ENCODE measurements at places on chromosomes 5 and 9.

DNA sequence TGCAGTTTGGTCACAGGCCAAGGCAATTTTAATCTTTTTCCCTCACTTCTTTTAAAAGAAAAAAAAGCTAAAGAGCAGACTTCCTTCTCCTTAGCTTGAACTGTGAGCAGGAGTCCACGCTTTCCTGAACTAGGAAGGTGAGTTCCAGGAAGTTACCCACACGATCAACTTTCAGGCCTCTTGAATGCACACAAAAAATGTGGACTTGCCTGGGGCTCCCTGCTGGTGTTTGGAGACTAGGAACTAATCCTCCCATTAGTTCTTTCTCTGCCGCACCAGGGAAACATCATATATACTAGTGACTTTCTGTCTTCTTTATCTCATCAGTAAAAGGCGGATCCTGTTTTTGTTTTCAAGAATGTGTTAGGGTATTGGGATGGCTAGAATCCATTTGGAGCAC is 240.0 kb downstream of the GOLPH3 start:
- peak; percentile 39 for DNase-seq

- no peak for DNase-seq
Observed at GRCh38 chr5:161547738-161548486, 1.4 kb upstream of the GABRB2 start.

DNA sequence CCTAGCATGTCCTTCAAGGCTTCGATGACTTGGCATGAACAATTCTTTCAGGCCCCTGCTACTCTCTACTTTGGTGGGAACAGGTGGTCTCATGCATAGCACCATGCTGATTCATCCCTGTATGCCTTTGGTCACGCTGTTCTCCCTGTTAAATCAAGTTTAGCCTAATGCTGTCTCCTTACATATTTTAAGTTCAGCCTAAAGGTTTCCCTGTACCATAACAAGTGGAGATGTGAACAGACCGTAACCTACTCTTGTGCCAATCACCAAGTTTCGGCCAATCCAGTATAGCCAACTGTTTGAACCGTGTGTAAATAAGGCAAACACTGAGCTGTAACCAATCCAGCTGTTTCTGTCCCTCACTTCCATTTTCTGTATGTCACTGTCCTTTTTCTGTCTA is 8.0 kb downstream of the GAS1 start:
- no peak for DNase-seq

GRCh38 chr5:443239-444151 is 519 bp downstream of the EXOC3 start:
- no peak for DNase-seq

- no peak for DNase-seq
Observed at GRCh38 chr5:81519217-81519905, 125.4 kb upstream of the ACOT12 start.

GRCh38 chr5:1873243-1873959 is 9.3 kb downstream of the IRX4 start:
- no peak for DNase-seq

DNA sequence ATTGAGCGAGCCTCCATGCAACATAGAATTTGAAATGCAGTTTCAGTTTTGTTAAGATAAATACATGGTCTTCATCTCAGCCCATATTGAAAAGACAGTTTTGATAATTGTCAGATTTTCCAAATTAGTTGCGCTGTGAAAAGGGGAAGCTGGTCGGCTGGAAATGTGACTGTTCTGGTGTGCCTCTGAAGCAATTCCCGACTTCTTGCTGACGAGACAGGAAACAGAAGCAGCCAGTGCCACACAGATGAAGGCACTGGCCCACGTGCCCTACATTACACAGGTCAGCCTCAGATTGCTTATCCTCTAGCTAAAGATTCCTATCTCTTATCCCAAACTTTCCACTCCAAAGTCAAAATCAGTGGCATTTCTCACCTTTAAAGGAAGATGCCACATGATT is 214.1 kb upstream of the TLE4 start:
- DNase-seq, result no peak

Data from bronchial epithelial cell (primary cell).